Activated naive CD4-positive, alpha-beta T cell treated with anti-CD3 and anti-CD28 coated beads, Interleukin-2, amount 50 U/mL, for 16 hours (primary cell): ENCODE measurements at places on chromosomes 3 and 15.

GRCh38 chr15:88568589-88568988 lies 22.1 kb upstream of the DET1 start:
- DNase-seq = no peak

DNA sequence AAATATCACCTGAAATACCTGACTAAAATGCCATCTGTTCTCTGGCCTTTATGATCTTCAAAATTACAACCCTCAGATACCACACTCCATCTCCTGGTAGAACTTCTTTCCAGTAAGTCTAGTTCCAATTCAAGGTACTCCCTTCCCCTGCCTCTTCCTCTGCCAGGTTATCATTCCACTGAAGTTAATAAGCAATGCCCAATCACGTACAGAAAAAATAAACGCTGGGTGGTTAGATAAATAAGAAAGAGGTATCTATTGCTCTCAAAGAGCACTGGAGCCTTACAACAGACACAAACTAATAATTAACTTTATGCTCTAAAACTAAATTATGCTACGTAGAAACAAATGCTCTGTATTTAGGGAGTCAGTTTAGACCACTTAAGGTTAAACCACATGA lies 112.5 kb downstream of the MYO9A start:
- no peak for DNase-seq

DNA sequence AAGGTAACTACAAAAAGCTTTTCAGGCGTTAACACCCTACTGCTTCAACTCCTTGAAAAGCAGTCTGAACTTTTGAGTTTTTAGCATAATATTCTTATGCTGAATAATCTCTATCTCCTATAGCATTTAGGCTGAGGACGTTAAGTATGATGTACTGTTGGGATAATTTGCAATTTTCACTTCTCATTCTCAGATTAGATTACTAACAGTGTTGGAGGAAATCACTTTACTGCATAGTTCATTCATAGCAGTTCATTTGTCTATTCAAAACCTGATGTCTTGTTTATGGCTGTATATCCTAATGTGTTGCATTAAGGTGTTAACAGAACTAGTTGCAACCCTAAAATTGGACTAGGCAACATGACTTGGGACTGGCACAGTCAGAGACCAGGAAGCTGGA lies 983.1 kb downstream of the FHIT start:
- DNase-seq = no peak

- DNase-seq = no peak
These were observed 53.9 kb upstream of the TTC14 start for GRCh38 chr3:180548050-180548449.

DNA sequence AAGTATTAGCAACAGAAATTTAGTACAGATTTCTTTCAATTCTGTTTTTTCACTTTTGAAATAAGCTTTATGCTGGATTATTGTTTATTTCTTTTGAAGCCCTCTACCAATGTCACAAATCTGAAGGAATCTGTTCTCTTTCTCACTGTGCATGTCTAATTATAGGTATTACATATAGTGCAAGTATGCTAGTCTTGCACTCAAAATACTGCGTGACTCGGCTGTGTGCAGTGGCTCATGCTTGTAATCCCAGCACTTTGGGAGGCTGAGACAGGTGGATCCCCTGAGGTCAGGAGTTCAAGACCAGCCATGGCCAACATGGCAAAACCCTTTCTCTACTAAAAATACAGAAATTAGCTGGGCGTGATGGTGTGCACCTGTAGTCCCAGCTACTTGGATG lies 95.8 kb upstream of the PLAAT1 start:
- no peak for DNase-seq

- DNase-seq = no peak
These were observed 68.3 kb upstream of the TBC1D5 start for GRCh38 chr3:17810759-17811158.

- no peak for DNase-seq
These were observed 138.0 kb downstream of the FBN1 start for GRCh38 chr15:48507416-48508065.

DNA sequence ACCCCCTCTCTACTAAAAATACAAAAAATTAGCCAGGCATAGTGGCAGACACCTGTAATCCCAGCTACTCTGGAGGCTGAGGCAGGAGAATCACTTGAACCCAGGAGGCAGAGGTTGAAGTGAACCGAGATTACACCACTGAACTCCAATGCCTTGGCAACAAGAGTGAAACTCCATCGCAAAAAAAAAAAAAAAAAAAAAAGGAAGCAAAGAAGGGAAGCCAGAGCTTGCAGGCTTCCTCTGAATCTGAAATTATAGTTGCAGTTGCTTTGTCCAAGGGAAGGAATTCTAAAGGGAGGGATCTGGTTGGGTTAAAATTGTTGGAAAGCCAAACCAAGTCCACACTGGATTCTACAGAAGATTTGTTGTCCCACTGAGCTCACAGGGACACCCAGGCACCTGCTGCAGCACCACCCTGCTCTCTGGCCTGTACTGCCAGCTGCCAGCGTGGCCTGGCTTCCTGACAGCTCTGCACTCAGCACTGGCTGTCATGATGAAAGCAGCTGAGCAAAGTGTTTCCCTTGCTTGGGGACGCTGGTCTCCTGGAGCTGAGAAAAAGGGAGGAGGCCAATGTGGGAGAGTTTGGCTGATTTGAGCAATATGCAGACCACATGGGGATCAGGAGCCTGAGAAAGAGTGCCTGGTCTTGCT lies 88.8 kb upstream of the HES1 start:
- DNase-seq = no peak

DNA sequence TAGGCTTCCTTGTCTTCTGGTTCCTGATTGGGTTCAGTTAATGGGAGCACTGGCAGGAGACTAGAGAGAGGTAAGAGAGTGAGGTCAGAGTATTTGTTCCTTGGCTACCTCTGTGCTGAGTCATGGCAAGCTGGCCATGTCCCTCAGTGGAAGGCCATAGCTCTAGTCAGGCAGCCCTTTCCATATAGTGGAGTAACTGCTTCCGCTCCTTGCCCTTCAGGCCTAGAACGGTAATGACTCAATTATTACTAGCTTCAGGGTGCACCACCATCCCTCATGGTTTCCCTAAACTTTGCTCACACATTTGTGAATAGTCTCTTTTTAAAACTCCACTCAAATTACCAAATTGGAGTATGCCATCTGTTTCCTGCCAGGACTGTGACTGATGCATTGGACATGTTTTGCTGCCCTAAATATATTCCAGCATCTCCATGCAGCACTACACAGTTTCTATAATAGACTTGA lies 10.5 kb upstream of the ANO10 start:
- DNase-seq = no peak

DNA sequence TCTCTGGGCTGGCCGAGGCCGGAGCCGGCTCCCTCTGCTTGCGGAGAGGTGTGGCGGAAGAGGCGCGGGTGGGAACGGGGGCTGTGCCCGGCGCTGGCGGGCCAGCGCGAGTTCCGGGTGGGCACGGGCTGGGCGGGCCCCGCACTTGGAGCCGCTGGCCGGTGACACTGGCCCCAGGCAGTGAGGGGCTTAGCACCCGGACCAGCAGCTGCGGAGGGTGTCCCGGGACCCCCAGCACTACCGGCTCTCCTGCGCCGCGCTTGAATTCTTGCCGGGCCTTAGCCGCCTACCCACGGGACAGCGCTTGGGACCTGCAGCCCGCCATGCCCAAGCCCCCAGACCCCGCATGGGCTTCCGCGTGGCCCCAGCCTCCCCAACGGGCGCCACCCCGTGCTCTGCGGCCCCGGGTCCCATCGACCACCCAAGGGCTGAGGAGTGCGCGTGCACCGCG lies 736.3 kb upstream of the ARRDC4 start:
- no peak for DNase-seq

GRCh38 chr3:38137615-38138348 lies 679 bp upstream of the MYD88 start:
- peak; percentile 25 for DNase-seq

GRCh38 chr3:86794361-86795065 lies 196.4 kb downstream of the VGLL3 start:
- DNase-seq = no peak

DNA sequence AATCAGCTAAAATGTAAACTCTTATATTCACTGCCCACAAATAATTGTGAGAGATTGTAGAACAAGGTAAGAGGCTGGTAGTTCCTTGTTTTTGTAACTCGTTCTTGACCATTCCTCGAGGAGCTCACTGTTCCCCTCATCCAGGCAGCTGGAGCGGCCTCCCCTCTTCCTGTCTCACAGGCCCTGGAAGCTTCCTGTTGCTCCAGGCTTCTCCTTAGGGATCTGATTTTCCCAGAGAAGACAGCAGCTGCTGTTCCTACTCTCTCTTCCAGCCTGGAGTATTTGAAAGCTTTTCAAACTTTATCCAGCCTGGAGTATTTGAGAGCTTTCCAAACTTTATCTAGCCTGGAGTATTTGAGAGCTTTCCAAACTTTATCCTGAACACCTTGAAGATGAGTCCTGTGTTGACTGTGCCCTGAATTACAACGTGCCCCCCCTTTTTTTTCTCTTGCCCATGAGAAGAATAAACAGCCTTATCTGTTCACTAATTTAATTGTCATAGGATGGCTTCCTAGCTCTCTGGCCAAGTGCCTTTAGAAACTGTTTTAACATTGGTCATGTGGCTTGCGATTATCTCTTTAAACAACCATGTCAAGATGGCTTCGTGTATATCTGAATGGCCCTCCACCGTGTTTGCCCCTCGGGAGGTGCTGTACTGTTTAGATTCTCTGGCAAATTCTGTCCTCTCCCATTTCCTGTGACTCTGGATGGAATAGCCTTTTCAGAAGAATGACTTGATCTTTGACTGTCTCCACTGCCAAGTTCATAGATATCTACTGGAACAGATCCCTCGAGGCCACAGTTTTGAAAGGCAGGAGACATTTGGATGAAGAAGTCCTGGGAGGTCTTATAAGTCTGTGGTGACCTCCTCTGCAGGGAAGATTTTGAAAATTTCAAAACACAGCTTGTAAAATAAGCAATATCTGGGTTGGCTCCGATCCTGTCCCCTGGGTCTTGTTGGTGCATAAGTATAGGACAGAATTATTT lies 4.8 kb downstream of the ADAMTSL3 start:
- DNase-seq = no peak
